ENCODE measurements at places on chromosomes 4 and X. TPM values are rescaled to one million over a fixed set of nuclear protein-coding genes. Genes with fewer than 3 reads are reported as not detected.

Gene DMRTC1B
- total RNA-seq: 0.49 TPM

Gene PLP1
- total RNA-seq: 10.1 TPM

Gene ADAM29
- 0.49 TPM for total RNA-seq

Gene EIF4E
- 174 TPM for total RNA-seq

Gene TMPRSS11D
- total RNA-seq: not detected

Gene TKTL1
- 3.4 TPM for total RNA-seq

Gene CFP
- total RNA-seq: 0.49 TPM

Gene MRPL1
- 30.0 TPM for total RNA-seq

Gene GSPT2
- 17.7 TPM for total RNA-seq

Gene TLR3
- 0.74 TPM for total RNA-seq

Gene RRH
- 0.25 TPM for total RNA-seq

Gene GAGE13
- not detected for total RNA-seq

Gene ZNF732
- 0.49 TPM for total RNA-seq

Gene CTAG2
- not detected for total RNA-seq

Gene MSX1
- 2.2 TPM for total RNA-seq
